ENCODE measurements at places on chromosomes 13 and 19. TPM values are rescaled to one million over a fixed set of nuclear protein-coding genes. Genes with fewer than 3 reads are reported as not detected.

ZNF878 gene
- 1.1 TPM for total RNA-seq

ZNF226 gene
- 8.8 TPM for total RNA-seq

ADGRE3 gene
- not detected for total RNA-seq

ZNF180 gene
- total RNA-seq = 11.7 TPM

TEAD2 gene
- total RNA-seq = 13.5 TPM
